ENCODE measurements at places on chromosomes 16 and 17.

DNA sequence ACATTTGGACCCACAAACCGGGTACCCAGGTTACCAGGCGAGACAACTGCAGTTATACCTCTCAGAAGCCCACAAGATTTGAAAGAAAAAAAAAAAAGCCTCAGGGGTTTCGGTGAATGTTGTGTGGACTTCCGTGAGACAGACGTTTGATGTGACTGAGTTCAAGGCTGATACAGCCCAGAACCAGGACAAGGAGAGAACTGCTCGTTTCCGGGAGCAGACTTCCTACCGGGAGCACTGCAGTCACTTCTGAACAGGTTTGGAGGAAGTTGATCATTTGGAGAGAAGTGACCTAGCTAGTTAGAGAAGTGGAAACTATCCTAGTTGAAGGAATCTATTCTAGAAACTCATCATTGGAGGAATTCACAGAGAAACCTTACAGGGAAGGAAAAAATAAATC, 847 bp downstream of the CKLF start:
- DNase-seq = peak; percentile 4

- no peak for DNase-seq
Measured at GRCh38 chr17:41631898-41632285, 7.5 kb upstream of the KRT17 start.

GRCh38 chr16:75261590-75262078, 10.2 kb upstream of the BCAR1 start:
- no peak for DNase-seq

GRCh38 chr17:50443505-50443974, 17.5 kb downstream of the ACSF2 start:
- peak; percentile 19 for DNase-seq

DNA sequence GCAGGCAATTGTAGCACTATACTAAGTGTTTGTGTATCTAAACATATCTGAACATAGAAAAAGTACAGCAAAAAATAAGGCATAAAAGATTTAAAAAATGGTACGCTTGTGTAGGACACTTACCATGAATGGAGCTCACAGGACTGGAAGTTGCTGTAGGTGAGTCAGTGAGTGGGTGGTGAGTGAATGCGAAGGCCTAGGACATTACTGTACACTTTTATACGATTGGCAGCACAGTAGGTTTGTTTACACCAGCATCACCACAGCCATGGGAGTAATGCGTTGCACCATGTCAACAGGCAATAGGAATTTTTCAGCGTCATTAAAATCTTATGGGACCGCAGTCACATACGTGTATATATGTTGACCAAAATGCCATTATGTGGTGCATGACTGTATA, 45.6 kb downstream of the DNAH9 start:
- DNase-seq = no peak

DNA sequence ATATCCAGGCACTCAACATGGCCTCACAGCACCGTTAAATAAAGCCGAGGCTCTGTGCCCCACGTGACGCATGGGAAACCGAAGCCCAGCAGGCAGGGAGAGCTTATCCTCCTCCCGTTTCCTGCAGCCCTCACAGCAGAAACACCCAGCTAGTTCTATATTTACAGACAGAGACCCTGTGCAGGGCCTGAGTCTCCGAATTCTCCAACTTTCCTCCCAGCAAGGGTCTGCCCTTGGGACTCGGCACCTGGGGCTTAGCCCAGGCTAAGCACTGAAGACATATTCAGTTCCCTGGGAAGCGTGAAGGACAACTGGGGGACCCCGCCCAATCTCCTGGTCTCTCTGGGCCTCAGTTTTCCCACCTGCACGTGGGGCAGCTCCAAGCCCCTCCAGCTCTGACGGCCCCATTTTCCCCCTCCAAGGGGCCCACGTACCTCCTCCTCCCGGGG, 29.2 kb downstream of the TRPV3 start:
- no peak for DNase-seq

GRCh38 chr17:36188891-36189306, 7.7 kb downstream of the CCL3L1 start:
- DNase-seq = no peak

- DNase-seq = no peak
Measured at GRCh38 chr17:27430383-27430840, 25.8 kb upstream of the KSR1 start.

- peak; percentile 46 for DNase-seq
Measured at GRCh38 chr16:81645266-81645694, 133.8 kb upstream of the PLCG2 start.

DNA sequence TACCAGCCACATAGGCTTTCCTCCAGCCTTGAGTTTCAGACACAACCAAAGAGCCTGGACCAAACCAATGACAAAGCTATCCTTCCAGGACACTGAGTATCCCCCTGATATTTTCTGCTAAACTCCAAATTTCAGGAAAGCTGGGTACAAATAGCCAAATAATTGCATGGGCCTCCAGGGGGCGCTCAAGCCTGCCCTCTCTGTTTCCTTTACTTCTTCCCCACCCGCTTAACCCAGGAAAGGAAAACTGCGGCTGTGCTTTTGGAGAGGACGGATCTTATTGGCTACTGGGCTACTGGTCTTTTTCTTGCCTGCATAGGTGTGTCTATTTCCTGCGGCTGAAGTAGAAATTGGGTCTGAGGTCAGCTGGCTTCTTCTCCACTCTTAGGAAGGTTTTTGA, 30.1 kb downstream of the GNGT2 start:
- peak; percentile 9 for DNase-seq

GRCh38 chr17:80812362-80813088, 179.1 kb upstream of the CHMP6 start:
- no peak for DNase-seq

GRCh38 chr16:88705801-88706228, 393 bp downstream of the RNF166 start:
- no peak for DNase-seq

GRCh38 chr16:2981177-2981898, 1.1 kb upstream of the PKMYT1 start:
- DNase-seq = no peak

DNA sequence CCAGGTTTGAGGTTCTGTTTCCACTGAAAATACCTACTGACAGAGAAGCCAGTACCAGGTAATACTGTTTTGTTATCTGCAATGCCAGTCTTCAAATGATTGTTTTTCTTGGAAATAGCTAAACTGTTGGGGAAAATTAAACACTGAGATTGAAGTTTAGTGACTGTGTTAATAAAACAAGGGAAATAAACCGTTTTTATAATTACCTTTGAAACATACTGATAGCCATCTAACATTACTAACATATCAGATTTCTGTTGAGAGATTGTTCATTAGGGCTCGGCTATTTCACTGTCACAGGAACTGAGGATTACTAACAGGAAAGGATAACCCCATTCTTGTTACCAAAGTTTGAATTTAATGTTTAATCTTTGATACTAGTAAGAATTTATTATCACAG, 42.1 kb downstream of the CYB5B start:
- DNase-seq = no peak

DNA sequence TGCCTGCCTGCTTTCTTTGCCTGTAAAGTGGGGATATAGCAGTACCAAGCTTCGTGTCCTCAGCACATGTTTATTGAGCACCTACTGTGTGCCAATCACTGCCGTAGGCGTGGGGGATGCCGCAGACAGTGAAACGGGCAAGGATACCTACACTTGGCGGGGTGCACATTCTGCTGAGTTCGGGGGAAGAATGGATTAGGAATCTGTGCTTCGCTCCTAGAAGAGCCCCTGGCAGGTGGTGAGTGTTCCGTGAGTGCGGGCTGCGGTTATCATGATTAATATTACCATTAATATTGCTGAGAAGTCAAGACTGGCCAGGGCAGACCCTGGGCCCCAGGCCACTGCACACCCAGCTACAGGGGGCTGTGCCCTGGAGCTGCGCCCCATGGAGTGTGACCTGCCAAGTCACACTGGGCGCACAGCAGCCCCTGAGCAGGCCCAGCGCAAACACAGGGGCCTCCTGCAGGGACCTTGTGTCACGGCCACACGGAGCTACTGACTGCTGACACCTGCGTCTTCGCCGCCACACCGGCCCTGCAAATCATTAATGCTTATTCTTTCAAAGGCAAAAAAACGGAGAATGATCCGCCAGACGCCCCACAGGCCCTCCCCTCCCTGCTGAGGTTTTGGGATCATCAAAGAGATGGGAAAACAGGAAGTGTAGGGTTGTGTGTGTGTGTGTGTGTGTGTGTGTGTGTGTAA, 213.4 kb upstream of the GSE1 start:
- no peak for DNase-seq

- DNase-seq = no peak
Measured at GRCh38 chr17:67200727-67201301, 44.2 kb downstream of the HELZ start.

DNA sequence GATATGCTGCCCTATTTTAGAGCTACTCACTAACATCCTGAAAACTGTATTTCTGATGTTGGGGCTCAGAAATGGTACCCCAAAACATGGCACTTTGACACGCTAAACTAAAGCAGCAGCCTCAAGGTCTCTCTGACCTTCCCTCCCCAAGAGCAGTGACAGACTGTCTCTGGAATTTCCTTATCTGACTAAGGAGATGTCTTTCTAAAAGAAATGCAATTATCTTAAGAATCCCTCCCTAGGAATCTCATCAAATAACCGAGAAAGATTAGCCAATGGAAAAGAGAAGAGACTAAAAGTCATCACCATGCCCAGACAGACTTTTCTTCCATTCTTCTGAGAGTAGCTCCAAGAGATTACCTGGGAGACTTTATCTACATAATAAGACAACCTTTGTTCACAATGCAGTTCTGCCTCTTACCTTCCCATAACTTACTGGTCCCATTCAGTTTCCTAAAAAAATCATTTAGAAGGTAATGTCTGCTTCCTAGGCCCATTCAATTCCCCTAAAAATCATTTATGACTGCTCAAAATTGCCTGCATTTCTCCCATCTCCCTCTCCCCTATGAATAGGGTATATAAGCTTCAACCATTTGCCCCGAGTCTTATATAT, 123.9 kb downstream of the CPPED1 start:
- no peak for DNase-seq

- no peak for DNase-seq
Measured at GRCh38 chr16:47375423-47375822, 85.4 kb downstream of the ITFG1 start.

DNA sequence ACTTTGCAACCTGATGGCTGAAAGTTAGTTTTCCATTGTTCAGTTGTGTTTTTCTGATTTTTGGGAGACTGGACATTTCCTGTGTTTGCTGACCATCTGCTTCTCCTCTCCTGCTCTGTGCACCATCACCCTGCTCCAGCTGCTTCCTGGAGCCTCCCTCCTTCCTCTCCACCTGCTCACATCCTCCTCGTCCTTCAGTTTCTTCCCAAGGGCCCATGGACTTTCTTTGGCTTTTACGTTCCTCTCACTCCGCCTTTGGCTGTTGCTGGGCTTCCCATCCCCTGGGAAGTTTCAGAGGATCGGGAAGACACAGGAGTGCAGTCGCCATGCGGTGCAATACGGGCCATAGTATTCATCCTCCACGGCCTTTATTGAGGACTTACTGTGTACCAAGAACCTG, 61.6 kb downstream of the TNFRSF13B start:
- DNase-seq = no peak

DNA sequence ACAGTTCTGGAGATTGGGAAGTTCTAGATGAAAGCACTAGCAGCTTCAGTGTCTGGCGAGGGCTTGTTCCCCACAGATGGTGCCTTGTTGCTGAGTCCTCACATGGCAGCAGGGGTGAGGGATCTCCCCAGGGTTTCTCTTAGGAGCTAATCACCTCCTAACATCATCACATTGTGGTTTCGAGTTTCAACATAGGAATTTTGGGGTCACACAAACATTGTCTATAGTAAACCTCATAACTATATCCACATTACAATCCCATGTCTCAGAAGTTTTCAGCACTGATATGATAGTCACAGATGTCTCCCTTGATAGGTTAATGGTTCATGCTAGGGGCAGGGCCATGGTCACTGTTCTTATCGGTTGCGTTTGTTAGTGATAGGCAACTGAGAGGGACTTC, 13.8 kb downstream of the CLUAP1 start:
- DNase-seq = no peak

GRCh38 chr16:89175280-89176146, 4.0 kb downstream of the CDH15 start:
- no peak for DNase-seq

DNA sequence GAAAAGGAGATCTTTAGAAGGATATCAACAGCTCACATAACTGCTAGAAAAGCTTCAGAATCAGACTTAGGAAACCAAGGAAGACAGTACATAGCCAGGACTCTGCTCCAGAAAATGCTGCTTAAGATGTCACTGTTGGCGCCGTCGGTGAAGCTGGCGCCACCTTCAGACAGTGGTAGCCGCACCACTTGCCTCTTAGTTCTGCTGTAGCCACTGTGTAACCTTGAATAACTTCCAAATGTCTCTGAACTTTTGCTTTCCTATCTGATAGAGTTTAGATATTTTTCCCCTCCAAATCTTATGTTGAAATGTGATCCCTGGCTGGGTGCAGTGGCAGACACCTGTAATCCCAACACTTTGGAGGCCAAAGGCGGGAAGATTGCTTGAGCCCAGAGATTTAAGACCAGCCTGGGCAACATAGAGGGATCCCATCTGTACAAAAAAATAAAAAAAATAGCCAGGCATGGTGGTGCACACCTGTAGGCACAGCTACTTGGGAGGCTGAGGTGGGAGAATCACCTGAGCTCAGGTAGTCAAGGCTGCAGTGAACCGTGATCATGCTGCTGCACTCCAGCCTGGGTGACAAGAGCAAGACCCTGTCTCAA, 6.3 kb upstream of the USP31 start:
- peak; percentile 12 for DNase-seq

GRCh38 chr17:27475070-27475673, 18.9 kb downstream of the KSR1 start:
- DNase-seq = no peak

GRCh38 chr17:17605729-17606088, 14.2 kb upstream of the PEMT start:
- DNase-seq = no peak

DNA sequence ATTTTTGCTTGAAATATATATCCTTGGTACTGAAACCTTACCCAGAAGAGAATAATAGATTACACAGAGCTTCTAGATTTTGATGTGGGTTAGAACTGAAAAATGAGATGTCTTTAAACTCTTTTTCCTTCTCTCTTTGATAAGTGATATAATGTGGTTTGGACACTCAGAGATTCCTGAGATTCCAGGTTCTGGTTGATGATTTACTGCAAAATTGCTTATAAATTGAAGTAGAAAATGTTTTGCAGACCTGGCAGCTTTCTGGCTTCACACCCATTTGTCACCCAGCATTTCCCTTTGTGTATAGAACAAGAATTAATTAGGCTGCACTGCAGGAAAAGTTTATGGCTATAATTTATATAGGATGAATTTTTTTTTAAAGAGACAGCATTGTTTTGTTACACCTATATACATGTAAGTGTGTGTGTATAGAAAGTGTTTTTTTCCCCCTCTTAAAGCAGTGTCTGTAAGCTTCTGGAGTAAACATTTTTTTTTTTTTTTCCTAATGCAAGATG, 23.5 kb downstream of the AATF start:
- no peak for DNase-seq
